ENCODE measurements at places on chromosomes 4 and X.

DNA sequence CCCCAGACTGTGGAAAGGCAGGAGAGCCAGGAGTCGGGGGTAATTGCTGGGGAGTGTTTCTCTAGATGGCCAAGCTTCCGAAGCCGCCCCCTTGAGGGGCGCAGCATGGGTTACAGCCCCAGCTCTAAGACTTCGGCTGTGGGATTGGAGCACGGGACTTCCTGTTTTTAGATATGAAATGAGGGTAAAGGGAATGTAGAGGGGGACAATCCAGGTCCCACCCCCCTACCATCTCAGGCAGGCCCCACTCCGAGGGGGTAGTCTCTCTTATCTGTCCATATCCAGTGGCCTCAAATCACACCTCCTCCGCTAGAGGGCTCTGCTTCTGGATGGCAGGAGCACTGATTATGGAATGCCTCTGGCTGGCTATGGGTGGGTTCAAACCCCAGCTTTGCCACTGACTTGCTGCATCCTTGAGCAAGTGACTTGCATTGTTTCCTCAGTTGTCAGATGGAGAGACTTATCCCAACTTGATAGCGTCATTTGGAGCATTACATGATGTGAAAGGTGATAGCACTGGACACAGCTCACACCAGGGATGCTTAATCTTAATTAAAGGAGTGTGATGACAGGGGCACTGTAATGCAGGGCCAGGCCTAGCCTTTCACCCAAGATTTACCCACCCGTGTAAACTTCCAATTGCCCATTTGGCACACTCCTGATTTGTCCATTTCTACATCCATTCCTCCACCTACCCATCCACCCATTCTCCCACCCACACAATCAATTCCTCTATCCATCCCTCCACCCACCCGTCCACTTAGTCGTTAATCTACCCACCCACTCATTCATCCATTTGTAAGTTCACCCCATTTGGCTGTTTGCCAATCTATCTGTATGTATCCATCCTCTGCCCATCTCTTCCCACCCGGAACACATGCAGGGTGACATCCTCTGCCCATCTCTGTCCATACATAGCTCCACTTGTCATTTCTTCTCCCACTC is 848 bp upstream of the KCND1 start:
- DNase-seq: peak; percentile 24

GRCh38 chr4:152009983-152010709 is 249.3 kb upstream of the GATB start:
- no peak for DNase-seq

GRCh38 chr4:6395466-6396228 is 76.8 kb downstream of the PPP2R2C start:
- DNase-seq: no peak

DNA sequence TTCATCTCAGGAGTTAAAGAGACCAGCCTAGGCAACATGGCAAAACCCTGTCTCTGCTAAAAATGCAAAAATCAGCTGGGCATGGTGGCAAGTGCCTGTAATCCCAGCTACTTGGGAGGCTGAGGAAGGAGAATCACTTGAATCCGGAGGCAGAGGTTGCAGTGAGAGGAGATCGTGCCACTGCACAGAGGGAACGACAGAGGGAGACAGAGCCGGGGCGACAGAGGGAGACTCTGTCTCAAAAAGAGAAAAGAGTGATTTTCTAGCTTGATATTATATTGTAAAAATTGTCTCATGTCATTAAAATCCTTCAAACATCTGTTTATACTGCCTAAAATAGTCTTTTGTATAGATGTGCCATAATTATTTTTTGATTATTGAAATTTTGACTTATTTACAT is 225.4 kb upstream of the AGA start:
- DNase-seq: no peak

GRCh38 chr4:182578402-182578801 is 335.2 kb downstream of the TENM3 start:
- no peak for DNase-seq

DNA sequence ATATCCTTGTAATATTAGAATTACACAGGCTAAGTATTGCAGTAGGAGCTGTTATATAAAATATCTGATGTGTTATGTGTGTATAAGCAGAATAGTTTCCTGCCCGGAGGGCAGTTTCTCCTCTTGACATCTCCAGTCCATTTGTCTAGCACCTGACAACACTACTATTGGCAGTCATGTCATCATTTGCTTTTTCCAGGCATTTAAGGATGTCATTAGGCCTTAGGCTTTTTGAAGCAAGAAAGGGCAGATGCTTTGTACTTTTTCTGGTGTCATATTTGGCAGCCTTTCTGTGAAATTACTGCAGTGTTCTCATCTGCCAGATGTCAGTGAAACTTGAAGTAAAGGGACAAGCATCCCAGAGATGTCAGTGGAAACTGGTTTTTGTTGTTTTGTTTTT is 2017.6 kb upstream of the IGFBP7 start:
- no peak for DNase-seq
